ENCODE measurements at places on chromosomes 6 and 20.

- DNase-seq, result no peak
Observed at GRCh38 chr6:45664707-45665106, 287.0 kb upstream of the SUPT3H start.

GRCh38 chr20:19764207-19764606 lies 6.1 kb downstream of the RIN2 start:
- DNase-seq, result no peak

DNA sequence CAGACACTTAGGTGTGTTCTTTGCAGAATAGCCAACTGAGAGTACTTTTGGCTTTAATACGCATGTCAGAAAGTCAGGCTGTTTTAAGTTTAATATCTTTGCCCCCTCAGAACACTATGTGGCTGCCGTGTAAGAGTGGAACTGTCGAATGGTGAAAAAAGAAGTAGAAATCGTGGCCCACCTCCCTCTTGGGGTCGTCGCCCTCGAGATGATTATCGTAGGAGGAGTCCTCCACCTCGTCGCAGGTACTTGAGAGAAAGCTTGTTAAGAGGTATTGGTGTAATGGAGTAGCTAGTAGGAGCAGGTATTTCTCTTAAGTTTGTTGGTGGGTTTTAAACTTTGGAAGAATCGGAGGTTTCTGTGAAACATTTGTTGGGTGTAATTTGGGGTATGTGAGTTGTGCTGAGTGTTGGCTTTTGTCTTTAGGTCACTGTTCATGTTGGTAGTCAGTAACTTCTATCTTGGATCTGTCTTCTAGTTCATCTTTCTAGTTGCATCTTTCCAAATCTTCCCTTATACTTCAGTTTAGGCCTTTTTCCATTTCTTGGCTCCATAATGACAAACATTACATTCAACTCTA lies 4.7 kb downstream of the SRSF3 start:
- DNase-seq, result no peak

- DNase-seq, result peak; percentile 76
Observed at GRCh38 chr6:25165177-25165576, 114.0 kb upstream of the CARMIL1 start.

- peak; percentile 56 for DNase-seq
Observed at GRCh38 chr6:44304282-44305199, 8.6 kb downstream of the AARS2 start.

GRCh38 chr20:14604143-14604542 lies 266.7 kb upstream of the FLRT3 start:
- DNase-seq, result peak; percentile 9

- DNase-seq, result peak; percentile 71
Observed at GRCh38 chr6:101663100-101663499, 269.6 kb downstream of the GRIK2 start.

- no peak for DNase-seq
Observed at GRCh38 chr20:16819483-16819882, 71.3 kb downstream of the OTOR start.

- DNase-seq, result peak; percentile 83
Observed at GRCh38 chr6:108557494-108558371, 3.0 kb upstream of the FOXO3 start.

- DNase-seq, result no peak
Observed at GRCh38 chr6:144305985-144306384, 20.9 kb downstream of the UTRN start.

DNA sequence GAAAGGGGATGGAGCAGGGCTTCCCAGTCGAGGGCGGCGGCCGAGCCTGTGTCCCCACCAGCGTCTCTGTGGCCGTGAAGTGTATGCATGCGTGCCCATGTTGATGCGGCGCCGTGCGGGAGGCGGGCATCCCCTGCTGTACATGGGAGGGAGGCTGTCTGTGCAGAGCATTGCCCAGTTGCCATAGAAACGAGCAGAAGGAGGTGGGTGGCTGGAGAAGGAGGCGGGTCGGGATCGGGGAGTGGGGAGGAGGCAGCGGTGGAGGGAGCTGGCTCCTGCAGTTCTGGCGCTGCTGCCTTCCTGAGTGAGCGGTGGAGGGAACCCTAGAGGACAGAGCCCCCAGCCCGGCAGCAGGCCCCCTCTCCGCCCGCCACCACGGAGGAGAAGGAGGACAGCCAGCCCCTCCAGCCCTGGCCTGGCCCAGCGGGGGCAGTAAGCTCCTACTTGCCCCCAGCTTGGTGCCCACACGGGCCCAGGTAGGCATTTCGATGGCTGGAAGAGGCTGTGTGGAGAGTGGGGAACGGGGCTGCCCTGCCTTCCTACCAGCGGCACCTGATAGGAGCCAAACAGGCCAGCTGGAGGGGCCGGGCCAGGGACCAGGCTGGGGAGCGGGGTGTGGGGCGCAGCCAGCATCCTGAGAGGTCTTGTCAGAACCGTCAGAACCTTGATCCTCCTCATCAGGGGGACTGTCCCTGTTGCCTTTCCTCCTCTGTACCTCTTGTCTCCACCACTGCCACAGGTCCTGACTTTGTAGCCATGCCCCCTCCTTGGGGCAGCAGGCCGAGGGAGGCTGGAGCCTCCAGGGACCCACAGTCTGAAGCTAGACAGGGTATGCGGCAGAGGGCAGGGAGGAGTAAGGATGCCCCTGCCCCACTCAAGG lies 41.3 kb downstream of the SPDEF start:
- no peak for DNase-seq

- peak; percentile 27 for DNase-seq
Observed at GRCh38 chr6:116229287-116229913, 24.5 kb downstream of the TSPYL4 start.

DNA sequence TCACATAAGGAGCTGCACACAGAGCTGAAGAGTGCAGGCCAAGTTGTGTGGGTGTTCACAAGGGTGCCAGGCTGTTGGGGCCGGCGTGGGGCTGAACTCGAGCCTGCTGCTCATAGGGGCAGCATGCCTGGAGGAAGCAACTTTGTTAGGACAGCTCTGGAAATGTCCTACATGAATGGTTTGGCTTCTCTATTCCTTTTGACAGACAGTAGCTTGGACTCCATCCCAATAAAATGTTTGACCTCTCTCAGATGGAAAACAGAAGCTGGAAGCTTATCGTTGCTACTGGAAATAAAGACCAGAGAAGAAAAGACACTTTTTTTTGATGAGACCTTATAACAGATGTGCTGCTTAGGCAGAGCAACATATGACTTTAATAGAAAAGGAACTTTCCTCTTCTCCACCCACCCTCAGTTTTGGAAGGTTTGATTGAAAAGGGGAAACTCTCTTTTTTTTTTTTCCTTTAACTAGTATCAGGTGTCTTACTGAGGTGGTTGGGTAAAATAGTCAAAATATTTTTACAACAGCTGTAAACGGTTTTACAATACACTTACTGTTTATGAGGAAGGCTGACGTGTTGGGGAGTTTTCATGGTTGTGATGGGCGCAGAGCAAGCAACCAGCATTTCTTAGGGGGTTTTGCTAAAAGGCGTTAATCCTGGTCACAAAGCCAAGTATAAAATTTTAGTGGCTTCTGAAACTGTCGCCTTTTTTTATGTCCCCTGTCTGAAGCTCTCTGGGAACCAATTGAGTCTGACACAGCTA lies 80.7 kb upstream of the EEF1E1 start:
- DNase-seq, result no peak

Measured in DMS53 (cell line).